Fibroblast of the aortic adventitia (primary cell): ENCODE measurements at places on chromosomes 12 and 14.

- DNase-seq: no peak
These were observed 9.0 kb downstream of the SCARB1 start for GRCh38 chr12:124854637-124855184.

DNA sequence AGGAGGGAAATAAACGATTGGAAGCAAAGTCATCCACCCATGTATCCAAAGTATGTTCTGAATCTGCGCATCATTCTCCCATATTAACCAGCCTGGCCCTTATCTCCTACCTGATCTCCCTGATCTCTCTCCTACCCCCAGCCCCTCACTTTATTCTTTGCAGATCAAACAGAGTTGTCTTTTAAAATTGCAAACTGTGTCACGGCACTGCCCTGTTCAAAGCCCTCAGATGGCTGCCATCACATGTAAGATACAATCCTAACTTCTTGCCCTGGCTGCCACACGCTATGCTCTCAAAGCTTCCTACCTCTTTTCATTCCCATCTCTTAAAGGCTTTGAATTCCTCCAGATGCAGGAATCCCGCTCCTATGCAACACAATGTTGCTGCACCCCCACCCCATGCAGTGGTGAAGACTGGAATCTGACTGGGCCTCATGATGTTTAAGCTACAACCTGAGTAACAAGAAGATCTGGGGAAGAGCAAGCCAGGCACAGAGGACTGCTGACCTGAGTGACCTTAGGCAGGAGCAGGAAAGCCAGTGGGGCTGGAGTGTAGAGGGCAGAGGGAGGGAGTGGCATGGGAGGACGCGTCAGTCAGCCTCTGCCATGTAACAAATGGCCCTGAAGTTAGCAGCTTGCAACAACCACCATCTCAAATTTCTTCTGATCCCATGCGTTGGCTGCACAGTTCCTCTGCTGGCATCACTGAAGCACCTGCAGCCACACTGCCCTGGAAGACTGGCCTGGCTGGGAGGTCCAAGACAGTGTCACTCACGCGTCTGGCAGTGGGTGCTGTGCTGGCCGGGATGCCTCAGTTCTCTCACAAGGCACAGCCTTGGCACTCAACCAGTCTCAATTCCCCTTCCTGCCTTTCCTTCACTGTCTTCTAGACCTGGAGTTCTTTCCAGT lies 382.8 kb downstream of the BCL11B start:
- no peak for DNase-seq

DNA sequence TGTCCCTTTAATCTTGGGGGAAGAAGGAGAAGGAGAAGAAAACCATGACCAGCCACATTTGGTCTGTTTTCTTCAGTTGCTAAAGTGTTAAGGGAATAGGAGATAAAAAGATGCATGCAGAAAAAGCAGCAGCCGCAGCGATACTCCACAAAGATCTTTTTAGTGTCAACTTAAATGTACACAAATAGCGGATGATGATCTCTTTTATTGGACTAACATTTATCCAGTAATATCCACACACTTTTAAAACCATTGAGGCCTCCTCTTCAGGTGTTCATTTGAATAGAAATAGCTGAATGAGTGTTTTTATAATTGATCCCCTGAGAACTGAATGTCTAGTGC lies 83.5 kb downstream of the PAPOLA start:
- DNase-seq: no peak

DNA sequence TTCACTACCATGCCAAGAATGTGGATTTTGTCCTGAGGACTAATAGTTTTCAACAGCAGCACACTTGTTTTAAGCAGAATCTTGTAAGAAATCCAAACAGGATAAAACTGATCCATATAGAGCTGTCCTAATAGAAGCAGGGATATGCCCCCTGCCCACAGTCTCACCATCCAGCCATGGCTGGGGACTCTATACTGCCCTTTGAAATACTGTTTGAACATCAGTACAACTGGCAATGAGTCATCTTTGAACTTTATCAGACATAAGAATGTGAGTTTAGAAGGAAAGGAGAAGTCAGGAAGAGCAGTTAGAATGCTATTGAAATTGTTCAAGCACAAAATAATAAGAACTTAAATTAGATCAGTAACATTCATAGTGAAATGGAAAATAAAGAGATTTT lies 3.8 kb upstream of the C12orf42 start:
- no peak for DNase-seq

GRCh38 chr12:12046401-12046800 lies 24.3 kb upstream of the BCL2L14 start:
- peak; percentile 11 for DNase-seq
